ENCODE measurements at places on chromosomes 12 and 14. TPM values are rescaled to one million over a fixed set of nuclear protein-coding genes. Genes with fewer than 3 reads are reported as not detected.

Gene TAS2R14
- 0.78 TPM for total RNA-seq

Gene TAS2R43
- not detected for total RNA-seq

Gene SYNDIG1L
- total RNA-seq = not detected

Gene FBRSL1
- total RNA-seq = 80.6 TPM

Gene KRT6C
- not detected for total RNA-seq

Gene STON2
- total RNA-seq = 0.79 TPM
